Esophagus muscularis mucosa (tissue), 4 donors: ENCODE measurements at places on chromosomes 1 and 21. TPM values are rescaled to one million over a fixed set of nuclear protein-coding genes. Genes with fewer than 3 reads are reported as not detected.

- DNase-seq: no peak
These were observed 28.5 kb downstream of the RAP1GAP start for GRCh38 chr1:21640653-21641052.

DNA sequence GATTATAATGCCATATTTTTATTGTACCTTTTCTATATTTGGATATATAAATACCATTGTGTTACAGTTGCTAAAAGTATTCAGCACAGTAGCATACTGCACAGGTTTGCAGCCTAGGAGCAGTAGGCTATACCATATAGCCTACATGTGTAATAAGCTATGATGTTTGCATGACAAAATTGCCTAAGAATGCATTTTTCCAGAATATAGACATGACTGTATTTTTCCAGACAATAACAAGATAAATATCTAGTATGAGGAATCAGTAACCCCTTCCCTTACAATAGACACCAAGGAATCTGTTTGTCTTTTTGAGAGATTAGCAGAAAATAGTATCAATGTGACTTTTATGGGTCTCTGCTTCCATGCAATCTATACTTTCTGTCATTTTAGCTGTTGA lies 228.6 kb downstream of the GRIK1 start:
- no peak for DNase-seq

DNA sequence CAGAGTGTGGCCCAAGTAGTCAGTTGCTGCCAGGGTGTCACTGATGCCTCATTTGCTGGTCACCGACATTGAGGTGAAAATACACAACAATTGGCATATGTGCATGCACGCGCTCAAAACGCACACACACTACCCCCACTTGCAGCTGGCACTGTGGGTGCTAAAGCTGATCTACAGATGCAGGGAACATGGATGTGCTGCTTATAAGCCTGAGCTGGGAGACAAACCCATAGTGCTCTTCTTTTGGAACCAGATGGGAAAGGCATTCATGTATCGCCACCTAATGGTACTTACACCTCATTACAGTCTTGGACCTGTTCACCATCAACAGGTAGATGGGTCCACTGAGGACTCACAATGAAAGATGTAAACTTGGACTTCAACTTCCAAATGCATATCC lies 70.3 kb upstream of the CAMK1G start:
- peak; percentile 66 for DNase-seq

DNA sequence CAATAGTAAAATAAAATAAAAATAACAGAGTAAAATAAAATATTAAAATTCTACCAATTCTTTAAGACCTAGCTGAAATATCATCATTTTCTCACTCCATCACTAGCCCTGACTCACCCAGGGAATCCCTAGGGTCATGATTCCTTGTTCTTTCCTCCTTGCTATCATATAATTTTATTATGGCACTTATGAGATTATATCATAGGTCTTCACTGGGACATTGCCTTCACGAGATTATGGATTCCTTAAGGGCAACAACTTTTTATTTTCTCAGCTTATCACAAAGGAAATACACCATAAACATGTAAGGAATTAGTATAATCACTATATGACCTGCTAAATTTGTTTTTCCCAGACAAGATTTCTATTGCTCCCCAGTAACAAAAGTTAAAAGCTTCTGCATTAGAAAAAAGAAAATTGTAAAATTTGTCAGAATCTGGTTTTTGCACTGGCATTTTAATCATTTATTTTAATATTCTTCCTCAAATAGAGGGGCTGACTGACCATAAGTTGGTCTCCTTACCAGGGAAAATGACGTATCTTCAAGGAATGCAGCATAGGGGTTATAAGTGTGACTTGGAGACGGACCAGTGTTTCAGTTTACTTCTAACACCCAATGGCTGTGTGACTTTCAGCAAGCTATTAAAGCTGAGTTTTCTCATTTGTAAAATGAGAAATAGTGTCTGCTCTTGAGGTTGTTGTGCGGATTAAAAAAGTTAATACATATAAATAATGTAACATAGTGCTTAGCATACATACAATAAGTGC lies 8.8 kb upstream of the CLCA4 start:
- no peak for DNase-seq

Gene NIBAN1
- 581 TPM for total RNA-seq

- DNase-seq: no peak
These were observed 18.6 kb upstream of the PDZK1IP1 start for GRCh38 chr1:47208374-47208850.

DNA sequence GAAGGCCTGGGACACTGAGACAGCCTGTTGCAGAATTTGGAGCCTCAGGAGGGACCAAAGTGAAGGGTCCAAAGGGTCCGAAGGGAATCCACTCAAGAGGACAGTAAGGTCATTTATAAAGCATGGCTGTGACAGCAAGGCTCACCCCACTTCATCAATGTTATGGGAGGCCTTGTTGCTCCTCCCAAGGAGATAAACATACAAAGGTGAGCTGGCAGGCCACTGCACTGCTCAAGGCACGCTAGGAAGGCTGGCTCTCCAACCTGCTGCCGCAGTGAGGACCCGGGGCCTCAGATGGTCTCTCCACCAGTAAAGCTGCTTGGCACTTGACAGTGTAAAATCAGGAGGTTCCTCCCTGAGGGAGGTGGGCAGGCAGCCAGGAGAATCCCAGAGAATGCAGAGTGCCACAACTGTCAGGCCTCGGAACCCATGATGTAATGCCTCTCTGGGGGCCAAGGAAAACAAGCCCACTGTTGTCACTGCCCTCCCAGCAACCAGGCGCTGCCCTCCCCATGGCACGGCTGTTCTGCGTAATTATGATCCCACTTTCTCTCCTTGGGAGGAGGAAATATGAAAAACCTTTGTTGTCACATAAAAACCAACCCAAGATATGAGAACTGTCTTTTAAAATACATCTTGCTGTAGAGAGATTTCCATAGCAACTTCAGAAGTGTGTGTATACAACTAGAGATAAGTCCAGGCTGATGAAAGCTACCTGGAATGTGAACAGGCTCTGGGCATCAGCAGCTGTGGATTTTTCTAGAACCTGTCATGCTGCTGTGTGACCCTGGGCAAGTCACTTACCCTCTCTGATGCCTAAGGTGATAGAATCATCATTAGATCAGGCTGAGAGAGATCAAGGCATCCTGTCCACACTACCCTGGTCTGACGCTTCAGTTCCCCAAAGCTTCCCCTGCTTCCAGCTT lies 102.5 kb downstream of the KCNN3 start:
- no peak for DNase-seq

GRCh38 chr1:116997636-116998035 lies 3.9 kb upstream of the CD101 start:
- DNase-seq: no peak

DNA sequence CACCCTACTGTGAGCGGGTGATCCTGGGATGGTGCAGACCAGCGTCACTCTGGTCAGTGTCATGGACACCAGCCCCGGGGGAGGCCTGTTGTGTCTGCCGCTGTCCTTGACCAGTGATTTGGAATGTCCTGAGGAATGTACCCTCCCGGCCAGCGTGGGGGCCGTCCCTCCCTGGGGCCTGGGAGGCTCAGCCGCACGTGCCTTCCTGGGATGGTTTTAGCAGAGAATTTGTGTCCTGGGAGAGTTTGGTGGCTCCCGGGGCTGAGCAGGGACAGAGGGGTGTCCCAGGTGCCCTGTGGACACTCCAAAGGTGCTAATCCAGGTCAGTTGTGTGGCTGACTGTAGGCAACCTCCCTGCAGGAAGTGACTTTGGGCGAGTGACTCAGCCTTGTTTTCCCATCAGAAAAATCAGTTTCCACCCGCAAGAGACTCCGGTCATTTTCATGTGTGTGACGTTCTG lies 6.2 kb downstream of the ARHGEF16 start:
- no peak for DNase-seq

- no peak for DNase-seq
These were observed 36.5 kb upstream of the DDAH1 start for GRCh38 chr1:85501355-85501898.

Gene DNM3
- 3.3 TPM for total RNA-seq
